ENCODE measurements at places on chromosomes 1 and 21.
A peak's percentile ranks its signal among the peaks of the same experiment; 100 is the strongest.

- no peak for DNase-seq
Observed at GRCh38 chr1:204709960-204710912, 24.7 kb upstream of the LRRN2 start.

GRCh38 chr1:97050506-97050905 lies 328.9 kb downstream of the PTBP2 start:
- DNase-seq = peak; percentile 78

GRCh38 chr1:113109908-113110554 lies 37.0 kb downstream of the LRIG2 start:
- peak; percentile 89 for DNase-seq

DNA sequence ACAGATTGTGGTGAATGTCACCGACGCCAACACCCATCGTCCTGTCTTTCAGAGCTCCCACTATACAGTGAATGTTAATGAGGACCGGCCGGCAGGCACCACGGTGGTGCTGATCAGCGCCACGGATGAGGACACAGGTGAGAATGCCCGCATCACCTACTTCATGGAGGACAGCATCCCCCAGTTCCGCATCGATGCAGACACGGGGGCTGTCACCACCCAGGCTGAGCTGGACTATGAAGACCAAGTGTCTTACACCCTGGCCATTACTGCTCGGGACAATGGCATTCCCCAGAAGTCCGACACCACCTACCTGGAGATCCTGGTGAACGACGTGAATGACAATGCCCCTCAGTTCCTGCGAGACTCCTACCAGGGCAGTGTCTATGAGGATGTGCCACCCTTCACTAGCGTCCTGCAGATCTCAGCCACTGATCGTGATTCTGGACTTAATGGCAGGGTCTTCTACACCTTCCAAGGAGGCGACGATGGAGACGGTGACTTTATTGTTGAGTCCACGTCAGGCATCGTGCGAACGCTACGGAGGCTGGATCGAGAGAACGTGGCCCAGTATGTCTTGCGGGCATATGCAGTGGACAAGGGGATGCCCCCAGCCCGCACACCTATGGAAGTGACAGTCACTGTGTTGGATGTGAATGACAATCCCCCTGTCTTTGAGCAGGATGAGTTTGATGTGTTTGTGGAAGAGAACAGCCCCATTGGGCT lies 3.0 kb downstream of the CELSR2 start:
- no peak for DNase-seq

DNA sequence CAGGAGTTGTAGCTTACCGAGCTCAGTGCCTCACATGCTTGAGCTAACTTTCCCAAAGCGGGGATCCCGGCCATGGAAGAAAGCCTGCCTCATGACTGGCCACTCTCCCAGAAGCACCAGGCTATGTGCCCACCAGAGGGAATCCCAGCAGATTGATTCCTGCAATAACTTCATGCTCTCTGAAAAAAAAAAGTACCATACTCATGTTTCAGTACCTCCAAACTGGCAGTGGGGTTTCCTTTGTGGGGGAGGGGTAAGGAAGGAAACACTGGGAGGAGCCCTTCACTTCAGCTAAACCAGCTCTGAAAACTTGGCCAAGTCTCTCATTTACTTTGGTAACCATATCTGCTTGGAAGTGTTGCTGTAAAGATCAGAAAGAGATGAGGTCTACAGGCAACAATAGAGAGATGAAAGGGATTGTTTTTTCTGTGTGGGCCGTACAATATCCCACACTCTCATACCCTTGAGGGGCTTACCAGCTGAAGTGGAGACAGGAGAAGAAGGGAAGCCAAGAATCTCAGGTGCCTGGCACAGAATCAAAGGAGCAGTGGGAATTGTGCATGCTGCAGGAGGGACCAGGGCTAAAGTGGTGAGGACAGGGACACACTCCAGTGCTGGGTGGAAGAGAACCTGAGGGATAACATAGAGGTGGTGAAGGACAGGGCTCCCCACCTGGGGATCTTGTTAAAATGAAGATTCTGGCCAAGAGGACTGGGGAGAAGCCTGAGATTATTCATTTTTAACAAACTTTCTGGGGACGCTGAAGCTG lies 42.4 kb upstream of the TACSTD2 start:
- no peak for DNase-seq

DNA sequence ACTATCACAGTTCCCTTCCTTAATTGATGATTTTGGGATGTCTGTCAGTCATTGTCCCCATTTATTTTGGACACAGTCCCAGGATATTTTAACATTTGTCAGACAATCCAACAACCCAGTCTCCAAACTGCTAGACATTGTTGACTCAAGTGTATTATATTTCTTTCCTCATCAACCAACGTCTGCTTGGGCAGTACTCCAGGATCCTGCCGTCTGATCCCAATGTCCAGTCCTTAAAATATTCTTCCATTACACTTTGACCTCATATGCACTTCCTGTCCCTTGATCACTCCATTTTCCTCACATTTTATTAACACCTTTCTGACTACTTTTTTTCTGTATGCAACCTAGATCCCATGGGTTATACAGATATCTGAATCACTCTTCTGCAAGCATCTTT lies 39.8 kb upstream of the KIAA0040 start:
- DNase-seq = no peak

DNA sequence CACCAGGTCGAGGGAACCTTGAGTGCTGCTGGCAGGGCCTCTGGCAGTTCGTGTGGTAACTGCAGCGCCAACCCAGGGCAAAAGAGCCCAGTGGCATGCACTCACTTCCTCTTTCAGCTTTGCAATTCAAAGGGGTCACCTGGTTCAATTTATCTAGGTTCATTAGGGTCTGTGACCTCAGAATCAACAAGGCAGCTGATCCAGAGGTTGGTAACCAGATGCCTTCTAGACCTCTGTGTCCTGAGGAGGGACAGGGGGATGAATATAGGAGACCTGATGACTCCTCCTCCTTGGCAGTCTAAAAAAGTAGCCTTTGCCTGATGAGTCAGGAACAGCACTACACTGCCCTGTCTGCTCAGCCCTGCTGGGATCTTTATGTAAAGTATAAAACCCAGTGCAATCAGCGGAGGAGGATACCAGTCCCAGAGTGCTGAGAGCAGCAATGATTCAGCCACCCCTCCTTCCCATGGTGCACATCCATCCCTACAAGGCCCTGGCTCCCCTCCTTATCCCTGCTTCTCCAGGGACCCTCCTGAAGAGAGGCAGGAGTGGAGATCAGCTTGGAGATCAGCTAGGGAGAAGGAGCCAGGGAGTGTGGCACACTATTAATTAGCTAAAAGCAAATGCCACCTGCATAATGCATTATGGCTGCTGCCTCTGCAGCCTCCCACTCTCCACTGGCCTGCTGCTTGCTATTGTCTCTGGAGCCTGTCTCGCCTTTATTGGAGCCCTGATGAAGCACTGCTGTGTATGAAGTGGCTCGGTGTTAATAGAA lies 11.2 kb upstream of the FMOD start:
- DNase-seq = peak; percentile 34

GRCh38 chr1:66355756-66356155 lies 178.2 kb upstream of the SGIP1 start:
- DNase-seq = no peak

DNA sequence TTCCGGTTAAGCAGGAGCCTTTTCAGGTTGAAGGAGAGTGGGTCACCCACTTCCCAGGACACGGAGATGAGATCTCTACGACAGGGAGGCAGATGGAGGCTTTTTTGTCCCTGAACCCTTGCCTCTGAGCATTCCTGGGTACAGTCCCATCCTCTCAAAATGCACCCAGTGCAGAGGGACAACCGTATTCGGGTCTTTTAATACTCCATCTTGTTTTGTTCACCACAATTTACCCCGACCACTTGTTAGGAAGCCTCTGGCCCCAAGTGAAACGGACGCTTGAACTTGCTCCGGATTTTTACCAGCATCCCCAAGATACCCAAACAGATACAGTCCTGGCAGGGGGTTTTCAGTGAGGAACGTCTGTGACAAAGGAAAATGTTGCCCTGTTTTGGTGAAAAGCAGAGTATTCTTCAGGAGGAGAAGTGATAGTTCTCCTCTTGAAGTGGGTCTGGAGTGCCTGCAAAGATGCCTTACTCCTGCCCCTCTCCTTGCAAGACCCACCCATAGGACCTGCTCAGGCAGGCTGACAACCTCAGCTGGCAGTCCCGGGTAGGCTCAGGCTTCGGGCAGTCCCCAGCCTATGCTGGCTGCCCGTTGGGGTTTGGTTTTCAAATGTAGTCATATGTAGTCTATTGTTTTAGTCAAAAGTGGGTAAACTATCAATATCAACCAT lies 669 bp upstream of the ARL8A start:
- DNase-seq = no peak
